ENCODE measurements at places on chromosomes 12 and 14. TPM values are rescaled to one million over a fixed set of nuclear protein-coding genes. Genes with fewer than 3 reads are reported as not detected.

- H3K27me3 ChIP-seq = no peaks in the 10 kb centered on the region
- H3K36me3 ChIP-seq = no peaks in the 10 kb centered on the region
- H3K27ac ChIP-seq = no peak overlapping the region
- no peaks in the 10 kb centered on the region for H3K4me1 ChIP-seq
- H3K4me3 ChIP-seq = no peak overlapping the region
These were observed 143.5 kb downstream of the PAX9 start for GRCh38 chr14:36805131-36805559.

GRCh38 chr12:66963901-66964300, 285.0 kb upstream of the GRIP1 start:
- no peaks in the 10 kb centered on the region for H3K27me3 ChIP-seq
- DNase-seq = peak; percentile 5
- no peaks in the 10 kb centered on the region for H3K36me3 ChIP-seq
- peaks cover 20% of the 10 kb centered on the region for H3K4me1 ChIP-seq
- no peak overlapping the region for H3K4me3 ChIP-seq
- peak overlapping the region; percentile 99 for H3K27ac ChIP-seq

- no peak for DNase-seq
- H3K4me1 ChIP-seq = peaks cover 9% of the 10 kb centered on the region
- no peak overlapping the region for H3K27ac ChIP-seq
- H3K27me3 ChIP-seq = peaks cover 15% of the 10 kb centered on the region
- no peaks in the 10 kb centered on the region for H3K36me3 ChIP-seq
These were observed 127.4 kb upstream of the PRMT8 start for GRCh38 chr12:3363608-3364007.

Gene FZD10
- not detected for total RNA-seq

GRCh38 chr12:70719071-70719470, 81.8 kb upstream of the PTPRB start:
- no peaks in the 10 kb centered on the region for H3K36me3 ChIP-seq
- no peak overlapping the region for H3K4me3 ChIP-seq
- H3K4me1 ChIP-seq = peaks cover 14% of the 10 kb centered on the region
- H3K27ac ChIP-seq = no peak overlapping the region
- peaks cover 38% of the 10 kb centered on the region for H3K27me3 ChIP-seq
- DNase-seq = no peak

DNA sequence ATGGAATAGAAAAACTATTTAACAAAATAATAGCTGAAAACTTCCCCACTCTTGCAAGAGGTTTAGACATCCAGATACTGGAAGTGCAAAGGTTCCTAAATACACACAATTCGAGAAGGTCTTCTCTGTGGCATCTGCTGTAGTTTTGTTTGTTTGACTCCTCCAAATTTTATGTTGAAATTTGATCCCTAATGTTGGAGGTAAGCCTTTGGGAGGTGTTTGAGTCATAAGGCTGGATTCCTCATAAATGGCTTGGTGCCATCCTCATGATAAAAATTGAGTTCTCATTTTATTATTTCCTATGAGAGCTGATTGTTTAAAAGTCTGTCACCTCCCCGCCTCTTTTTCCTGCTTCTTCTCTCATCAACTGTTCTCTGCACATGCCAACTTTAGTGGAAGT, 182.7 kb downstream of the MYRFL start:
- DNase-seq = no peak
- H3K36me3 ChIP-seq = peaks cover 8% of the 10 kb centered on the region
- H3K27me3 ChIP-seq = peaks cover 30% of the 10 kb centered on the region
- H3K27ac ChIP-seq = no peak overlapping the region
